ENCODE measurements at places on chromosomes 16 and 17.

- DNase-seq: peak; percentile 36
These were observed 13.6 kb downstream of the CEP20 start for GRCh38 chr16:15874745-15875314.

DNA sequence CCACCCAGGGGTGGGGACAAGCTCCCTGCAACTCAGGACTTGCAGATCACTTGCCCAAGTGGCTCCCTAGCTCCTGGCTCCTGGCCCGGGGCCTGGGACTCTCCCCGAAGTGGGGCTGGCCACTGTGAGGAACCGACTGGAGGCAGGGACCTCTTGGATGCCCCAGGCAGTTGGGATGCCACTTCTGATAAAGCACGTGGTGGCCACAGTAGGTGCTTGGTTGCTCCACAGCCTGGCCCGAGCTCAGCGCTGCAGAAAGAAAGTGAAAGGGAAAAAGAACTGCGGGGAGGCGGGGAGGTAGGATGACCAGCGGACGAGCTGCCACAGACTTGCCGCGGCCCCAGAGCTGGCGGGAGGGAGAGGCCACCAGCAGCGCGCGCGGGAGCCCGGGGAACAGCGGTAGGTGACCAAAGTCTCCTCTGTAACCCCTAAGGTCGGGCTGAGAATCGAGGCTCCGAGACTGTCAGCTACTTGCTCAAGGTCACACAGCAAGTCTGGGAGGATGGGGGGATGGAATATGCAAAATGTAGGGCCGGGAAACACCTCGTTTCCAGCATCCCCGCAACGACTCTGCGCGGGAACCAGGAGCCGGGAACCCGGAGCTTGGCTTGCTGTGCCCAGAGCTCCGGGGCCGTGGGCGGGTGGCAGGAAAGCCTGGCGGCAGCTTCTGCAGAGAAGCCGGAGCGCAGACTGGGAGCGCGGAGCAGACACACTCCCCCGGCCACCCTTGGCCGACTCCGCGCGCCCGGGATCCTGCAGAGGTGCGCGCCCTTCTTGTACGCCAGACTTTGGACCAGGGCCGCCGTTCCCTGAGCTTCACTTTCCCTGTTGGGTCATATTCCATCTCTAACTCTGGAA lies 1.9 kb downstream of the CIITA start:
- no peak for DNase-seq

- no peak for DNase-seq
These were observed 17.1 kb upstream of the TNS4 start for GRCh38 chr17:40518401-40519088.

GRCh38 chr17:49015924-49016774 lies 19.0 kb downstream of the IGF2BP1 start:
- no peak for DNase-seq

- DNase-seq: no peak
These were observed 158.6 kb downstream of the C16orf78 start for GRCh38 chr16:49531931-49532840.

- no peak for DNase-seq
These were observed 14.2 kb downstream of the ETV4 start for GRCh38 chr17:43531955-43532354.

DNA sequence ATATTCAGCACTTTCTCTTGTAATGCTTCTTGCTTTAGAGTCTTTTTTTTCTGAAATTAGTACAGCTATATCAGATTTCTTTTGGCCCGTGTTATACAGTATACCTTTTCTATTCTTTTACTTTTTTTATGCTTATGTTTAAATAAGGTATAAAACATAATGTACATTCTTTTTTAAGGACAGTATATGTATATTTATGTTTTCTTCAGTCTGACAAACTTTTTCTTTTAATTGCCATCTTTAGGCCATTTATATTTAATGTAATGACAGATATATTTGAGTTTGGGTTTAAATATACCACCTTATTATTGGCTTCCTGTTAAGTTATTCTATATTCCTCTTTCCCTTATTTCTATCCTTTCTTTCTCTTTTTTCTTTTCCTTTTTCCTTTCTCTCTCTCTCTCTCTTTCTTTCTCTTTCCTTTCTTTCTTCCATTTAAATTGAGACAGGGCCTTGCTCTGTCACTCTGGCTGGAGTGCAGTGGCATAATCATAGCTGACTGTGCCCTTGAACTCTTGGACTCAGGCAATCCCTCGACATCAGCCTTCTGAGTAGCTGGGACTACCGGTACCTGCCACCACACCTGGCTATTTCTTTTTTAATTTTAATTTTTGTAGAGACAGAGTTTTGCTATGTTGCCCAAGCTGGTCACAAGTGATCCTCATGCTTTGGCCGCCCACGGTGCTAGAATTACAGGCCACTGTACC lies 61.7 kb downstream of the WWOX start:
- DNase-seq: no peak

GRCh38 chr16:8355675-8356074 lies 234.6 kb downstream of the TMEM114 start:
- DNase-seq: no peak

DNA sequence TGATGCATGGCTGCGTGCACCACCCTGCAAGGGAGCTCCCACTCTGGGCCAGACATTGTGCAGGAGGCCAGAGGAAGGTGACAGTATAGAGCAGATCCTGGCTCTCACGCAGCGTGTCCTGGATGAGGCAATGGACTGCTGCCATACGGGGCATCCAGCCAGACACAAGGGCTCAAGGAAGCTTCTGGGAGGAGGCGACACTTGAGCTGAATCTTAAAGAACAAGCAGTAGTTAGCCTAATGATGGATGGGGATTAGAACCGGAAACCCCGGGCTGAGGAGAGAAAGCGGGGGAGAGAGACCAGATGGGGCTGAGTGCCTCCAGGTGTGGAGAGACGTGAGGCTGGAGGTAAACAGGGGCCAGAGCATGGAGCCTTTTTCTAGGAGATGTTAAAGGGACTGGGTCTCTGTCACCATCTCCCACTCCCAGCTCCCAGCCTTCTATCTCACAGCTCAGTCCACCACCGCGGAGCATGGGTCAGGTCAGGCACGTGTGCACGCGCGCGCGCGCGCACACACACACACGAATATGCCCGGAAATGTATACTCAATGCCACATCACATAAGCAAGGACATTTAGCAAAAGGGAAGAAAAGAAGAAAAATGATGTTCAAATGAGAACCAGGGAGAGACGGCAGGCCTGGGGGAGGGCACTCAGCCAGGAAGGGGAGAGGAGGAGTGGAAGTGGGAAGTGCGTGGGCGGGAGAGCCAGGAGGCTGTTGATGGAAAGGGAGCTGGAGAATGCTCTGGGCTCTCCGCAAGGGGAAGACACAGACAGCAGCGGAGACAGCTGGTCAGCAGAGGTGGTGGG lies 46.3 kb downstream of the CCDC42 start:
- no peak for DNase-seq

- no peak for DNase-seq
These were observed 26.8 kb upstream of the ENDOV start for GRCh38 chr17:80388175-80388574.

DNA sequence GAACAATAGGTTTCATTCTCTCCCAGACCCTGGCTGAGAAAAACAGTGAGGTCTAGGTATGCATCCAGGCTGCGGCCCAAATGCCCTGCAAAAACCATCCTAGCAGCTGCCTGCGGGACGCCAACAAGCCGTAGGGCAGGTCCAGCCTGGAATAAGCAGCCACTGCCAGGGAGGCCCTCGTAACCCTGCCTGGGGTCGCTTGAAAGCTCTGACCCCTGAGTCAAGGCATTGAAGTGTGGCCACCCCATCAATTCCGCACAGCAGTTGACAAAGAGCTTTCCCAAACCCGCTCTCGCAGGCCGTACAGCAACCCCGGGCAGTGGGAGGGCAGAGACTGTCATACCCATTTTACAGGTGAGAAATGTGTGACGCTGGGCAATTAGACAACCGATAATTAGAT lies 11.1 kb downstream of the TRPV1 start:
- DNase-seq: no peak
